ENCODE measurements at places on chromosomes 4 and X. TPM values are rescaled to one million over a fixed set of nuclear protein-coding genes. Genes with fewer than 3 reads are reported as not detected.

Gene GAGE12H
- not detected for total RNA-seq

Gene CHRDL1
- 34.7 TPM for total RNA-seq

Gene PPP4R3C
- not detected for total RNA-seq

Gene CXorf51B
- not detected for total RNA-seq

Gene AR
- 26.2 TPM for total RNA-seq

Gene C1QTNF7
- 4.3 TPM for total RNA-seq
